ENCODE measurements at places on chromosomes 7 and 10.

GRCh38 chr10:14781763-14782162, 7.1 kb upstream of the FAM107B start:
- no peak for DNase-seq

- DNase-seq: no peak
These were observed 16.8 kb downstream of the HNRNPA2B1 start for GRCh38 chr7:26183545-26184280.

DNA sequence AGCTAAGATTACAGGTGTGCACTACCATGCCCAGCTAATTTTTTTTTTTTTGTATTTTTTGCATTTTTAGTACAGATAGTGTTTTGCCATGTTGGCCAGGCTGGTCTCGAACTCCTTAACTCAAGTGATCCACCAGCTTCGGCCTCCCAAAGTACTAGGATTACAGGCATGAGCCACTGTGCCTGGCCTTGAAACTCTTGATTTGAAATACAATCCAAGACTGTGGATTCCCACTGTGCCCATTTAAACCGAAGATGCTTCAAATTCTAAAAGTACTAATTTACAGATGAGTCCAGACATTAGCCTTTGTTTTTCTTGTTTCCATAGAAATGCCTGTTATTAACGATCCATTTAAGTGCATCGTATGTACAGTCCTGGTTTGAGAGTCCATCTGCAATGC, 130.9 kb downstream of the CACNA2D1 start:
- DNase-seq: no peak

- peak; percentile 63 for DNase-seq
These were observed 291.5 kb upstream of the ZNF32 start for GRCh38 chr10:43939939-43940820.

DNA sequence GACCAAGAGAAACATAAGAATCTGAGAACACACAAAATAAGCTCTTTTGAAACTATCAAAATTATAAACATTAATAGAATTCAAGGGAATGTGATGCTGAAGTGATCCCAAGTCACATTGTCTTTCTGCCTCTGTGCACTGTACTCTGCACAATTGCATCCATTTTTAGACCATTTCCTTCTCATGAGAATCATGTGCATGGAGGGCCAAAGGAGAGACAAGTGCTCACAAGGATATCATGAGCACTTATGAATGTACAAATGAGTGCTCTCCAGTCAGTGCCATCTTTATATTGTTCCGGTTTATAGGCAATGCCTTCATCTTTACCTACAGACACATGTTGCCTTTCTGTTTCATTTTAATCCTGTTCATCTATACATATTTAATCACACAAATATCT, 36.9 kb downstream of the MET start:
- DNase-seq: no peak

DNA sequence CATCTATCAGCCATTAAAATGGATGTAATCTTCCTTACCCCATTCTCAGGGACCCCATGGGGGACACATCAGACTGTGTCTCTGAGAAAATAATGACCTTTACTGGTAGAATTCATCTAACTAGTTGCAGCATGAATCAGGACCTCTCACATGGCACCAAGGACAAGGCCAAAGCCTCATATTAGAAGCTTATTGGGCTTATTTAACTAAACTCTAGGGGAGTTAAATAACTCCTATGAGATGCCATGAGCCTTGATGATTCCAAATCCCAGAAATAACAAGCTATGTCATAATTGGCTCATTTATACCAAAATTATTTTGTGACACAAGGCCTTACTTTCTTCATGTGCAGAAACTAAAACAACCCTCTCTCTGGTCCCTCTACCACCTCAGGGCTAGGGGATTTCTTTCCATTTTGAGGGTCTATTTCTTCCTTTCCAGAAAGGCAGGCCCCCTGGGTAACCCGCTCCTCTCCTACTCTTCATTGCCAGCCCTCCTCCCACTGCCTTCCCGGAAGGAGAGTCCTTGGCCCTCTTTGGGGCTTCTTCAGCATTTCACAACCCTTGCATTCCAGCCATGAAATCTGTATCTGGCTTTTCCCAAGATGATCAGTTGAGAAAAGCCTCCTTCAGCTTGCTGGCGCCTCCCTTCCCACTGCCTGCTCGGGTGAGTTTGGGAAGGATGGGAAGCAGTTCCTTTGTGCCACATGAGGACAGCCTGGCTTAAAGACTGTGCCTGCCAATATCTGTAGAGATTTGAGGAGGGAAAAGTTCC, 41.8 kb upstream of the TRIM8 start:
- DNase-seq: peak; percentile 54

Data from fibroblast of skin of right biceps (primary cell).